GM12892 (cell line): ENCODE measurements at places on chromosomes 16 and 17.

GRCh38 chr16:85034591-85035433 is 7.2 kb downstream of the KIAA0513 start:
- DNase-seq, result no peak

DNA sequence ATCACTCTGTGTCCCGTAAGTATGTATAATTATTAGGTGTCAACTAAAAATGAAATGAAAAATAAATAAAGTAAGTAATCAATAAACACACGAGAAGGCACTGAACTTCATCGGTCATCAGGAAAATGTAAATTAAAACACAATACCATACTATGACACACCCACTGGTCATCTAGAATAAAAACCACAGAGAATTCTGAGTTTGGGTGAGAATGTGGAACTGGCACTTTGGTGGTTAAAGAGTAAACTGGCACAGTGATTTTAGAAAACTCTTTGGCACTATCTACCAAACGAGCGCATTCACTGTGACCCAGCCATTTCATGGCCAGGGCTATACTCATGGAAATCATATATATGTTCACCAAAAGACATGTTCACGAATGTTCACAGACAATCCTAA is 98.2 kb downstream of the HS3ST3A1 start:
- no peak for DNase-seq

DNA sequence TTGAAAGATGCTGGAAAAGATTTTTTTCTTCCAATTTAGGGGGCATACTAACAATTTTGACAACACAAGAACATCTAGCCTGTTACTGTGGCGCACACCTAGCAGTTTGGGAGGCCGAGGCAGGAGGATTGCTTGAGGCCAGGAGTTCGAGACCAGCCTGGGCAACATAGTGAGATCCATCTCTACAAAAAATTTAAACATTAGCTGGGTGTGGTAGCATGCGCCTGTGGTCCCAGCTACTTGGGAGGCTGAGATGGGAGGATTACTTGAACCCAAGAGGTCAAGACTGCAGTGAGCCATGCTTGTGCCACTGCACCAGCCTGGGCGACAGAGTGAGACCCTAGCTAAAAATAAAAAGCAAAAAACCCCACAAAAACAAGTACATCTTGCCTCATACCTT is 168.8 kb downstream of the TANC2 start:
- DNase-seq, result no peak

DNA sequence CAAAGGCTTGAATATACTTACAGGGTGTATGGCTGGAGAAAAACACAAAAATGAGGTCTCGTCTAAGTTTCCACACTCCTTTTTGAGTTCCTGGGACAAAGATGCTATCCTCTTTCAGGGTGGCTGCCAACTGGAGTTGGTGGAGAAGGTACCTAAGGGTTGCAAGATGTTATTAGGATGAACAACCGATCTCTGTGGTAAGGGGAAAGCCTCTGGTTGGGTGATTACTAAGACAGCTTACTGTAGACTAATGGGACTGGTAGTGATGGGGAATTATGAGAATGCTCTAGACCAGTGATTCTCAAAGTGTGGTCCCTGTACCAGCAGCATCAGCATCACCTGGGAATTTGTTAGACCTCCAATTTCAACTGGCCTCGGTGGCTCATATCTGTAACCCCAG is 6.0 kb downstream of the ADAT1 start:
- DNase-seq, result no peak

- no peak for DNase-seq
These were observed 34.6 kb downstream of the ERN1 start for GRCh38 chr17:64095144-64095882.

- DNase-seq, result no peak
These were observed 14.0 kb upstream of the KATNB1 start for GRCh38 chr16:57721356-57722209.

DNA sequence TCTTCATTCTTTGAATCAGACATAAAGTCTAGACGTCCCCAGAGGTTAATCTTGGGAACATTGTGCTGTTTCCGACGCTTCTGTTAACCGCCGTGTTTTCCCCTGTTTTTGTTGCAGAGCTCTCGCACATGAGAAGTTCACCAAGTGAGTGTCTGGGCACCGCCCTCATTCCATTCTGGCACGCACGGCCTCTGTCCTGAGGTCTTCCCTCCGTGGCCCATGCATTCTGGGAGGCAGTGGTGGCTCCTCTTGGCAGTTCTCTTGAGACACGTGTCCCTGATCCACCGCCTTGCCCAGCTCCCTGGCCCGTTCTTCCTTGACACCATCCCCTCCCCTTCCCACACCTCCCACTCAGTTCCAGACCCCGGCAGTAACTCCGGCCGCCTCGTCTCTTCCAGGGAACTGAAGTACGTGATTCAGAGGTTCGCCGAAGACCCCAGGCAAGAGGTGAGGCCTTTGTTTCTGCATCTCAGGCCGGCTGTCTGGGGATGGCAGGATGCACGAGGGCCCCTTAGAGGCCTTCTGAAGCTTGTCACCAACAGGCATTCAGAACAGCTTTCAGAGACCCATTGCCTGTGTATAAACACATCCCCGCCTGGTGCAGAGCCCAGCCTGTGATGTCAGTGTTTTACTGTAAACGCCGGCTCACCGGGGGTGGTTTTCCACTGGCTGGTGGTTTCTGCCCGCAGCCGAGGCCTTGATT is 85.9 kb upstream of the PLCG2 start:
- DNase-seq, result no peak

- no peak for DNase-seq
These were observed 57.8 kb downstream of the USP43 start for GRCh38 chr17:9702914-9703780.

DNA sequence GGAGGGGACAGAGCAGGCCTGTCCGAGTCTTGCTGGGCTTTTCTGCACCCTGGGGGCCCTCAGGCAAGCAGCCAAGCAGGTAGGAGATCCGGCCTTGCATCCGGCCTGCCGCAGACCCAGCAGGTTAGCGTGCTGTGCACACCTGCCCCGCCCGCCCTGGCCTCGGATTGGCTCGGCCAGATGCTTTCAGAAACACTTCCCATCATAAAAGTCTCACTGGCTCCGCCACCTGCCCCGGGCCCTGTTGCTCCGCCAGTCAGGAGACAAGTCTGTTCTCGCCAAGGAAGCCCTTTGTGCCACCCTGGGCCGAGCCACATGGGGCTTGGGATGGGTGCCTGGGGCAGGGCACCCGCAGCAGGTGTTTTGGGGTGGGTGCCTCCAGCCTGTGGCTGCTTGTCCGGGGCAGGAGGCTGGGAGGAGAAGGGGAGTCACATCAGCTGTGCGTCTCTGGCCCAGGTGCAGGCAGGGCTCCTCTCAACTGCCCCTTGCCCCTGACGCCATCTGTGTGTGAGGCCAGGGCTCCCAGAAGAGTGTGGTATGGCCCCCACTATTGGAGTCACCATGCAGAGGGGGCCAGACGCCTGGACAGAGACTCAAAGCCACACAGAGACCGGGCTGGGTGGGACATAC is 228.2 kb upstream of the GSE1 start:
- DNase-seq, result no peak

DNA sequence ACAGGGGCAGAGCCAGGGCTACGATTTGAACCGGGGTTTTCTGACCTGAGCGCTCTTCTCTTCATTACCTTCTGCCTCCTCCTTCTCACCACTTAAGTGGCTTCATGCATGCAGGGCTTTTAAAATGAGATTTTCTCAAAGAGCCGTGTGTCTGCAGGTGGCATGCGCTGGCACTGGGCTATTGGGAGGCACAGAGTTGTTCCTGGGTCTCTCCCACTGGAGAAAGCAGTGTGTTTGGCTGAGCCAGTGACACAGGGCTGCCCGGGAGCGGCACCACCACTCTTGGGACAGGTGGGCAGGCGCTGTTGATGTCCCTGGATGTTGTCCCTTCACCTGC is 218.8 kb upstream of the CHMP6 start:
- DNase-seq, result no peak

DNA sequence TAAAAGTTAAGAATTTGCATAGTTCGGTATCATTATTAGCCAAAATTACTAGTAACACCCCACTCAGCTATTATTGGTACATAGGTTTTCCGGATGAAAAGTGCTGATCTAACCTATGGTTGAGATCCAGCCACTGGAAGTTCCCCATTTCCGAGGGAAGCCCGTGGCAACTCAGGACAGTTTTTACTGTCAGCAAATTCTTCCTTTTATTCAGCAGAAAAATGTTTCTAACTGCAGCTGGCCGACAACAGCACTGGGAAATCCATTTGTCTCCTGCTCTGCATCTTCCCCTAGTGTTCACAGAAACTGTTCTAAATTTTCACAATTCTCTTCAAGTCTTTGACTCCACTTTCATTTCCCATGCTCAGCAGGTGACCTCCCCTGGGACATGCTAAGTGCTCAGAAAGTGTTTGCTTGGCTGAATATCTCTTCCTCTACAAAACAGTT is 15.5 kb upstream of the MMD start:
- no peak for DNase-seq

GRCh38 chr17:48907713-48908046 is 527 bp upstream of the UBE2Z start:
- DNase-seq, result no peak

DNA sequence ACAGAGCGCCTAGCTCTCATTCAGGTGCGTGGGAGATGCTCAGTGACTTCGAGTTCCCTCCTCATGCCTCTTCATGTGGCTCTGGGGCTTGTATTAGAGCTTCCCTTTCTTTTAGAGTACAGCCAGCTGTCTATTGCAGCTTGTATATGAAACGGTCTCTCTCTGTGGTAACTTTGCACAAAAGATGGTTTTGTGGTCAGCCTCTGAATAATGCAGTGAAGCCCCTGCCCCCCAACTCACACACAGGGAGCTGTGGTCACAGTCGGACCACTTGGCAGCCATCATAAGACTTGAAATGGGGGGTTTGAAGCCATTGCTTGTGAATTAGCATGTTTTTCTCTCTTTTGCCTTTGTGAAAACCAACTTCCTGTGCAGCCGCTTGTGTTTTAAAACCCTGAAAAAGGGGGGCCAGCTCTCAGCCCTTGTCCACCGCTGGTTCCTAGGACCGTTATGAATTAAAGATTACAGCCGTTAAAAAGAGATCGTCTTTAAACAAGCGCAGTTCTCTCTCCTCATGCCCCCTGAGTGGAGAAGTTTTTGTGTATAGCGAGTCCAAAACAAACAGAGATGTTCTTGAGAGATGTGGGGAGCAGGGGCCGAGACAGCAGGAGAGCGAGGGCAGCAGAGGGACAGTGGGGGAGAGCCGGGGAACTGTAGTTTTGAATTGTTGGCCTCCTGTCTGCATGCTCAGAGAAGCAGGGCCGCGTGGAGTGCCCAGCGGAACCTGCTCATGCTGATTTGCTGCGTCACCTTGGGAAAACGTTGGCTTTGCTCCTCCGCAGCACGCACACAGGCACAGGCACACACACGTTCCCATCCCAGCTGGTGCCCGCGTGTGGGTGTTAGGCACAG is 199.0 kb downstream of the MSI2 start:
- peak; percentile 53 for DNase-seq

- DNase-seq, result no peak
These were observed 4.6 kb upstream of the CD7 start for GRCh38 chr17:82321947-82322466.

- no peak for DNase-seq
These were observed 18.2 kb downstream of the RBFOX3 start for GRCh38 chr17:79592641-79593040.

DNA sequence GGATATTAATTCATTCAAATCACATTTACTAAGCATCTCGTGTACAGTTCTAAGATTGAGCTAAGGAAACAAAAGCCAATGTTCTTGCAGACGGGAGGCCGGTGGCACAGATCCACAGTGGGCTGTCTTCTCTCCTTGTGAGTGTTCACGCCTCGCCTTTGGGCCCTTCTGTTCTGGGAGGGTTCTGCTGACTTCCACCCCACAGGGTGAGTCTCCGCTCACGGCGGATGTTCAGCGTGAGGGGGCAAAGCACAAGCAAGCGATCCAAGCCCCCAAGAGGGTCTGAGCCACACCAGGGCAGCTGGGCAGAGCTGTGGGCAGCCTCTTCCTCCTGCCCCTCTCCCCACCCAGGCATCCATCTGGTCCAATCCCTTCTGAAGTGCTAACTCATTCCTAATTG is 84.3 kb upstream of the DOC2B start:
- no peak for DNase-seq

- no peak for DNase-seq
These were observed 8.2 kb downstream of the PGAP3 start for GRCh38 chr17:39679521-39680192.

DNA sequence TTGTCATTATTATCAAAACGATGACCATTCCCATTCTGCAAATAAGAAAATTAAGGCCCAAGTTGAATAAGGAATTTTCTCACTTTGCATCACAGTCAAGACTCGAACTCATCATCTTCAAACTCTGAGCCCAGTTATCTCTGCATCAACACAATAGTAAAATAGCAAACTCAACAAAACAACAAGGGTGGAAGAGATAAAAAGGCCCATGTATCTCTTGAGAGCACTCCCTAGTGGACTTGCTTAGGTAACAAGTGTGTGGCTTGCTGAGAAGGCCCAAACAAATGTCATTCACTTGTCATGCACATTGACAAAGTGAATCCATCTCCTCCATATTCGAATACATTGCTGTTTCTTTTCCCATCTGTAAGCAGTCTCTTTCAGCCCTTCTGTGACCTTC is 412.0 kb upstream of the MAF start:
- no peak for DNase-seq

DNA sequence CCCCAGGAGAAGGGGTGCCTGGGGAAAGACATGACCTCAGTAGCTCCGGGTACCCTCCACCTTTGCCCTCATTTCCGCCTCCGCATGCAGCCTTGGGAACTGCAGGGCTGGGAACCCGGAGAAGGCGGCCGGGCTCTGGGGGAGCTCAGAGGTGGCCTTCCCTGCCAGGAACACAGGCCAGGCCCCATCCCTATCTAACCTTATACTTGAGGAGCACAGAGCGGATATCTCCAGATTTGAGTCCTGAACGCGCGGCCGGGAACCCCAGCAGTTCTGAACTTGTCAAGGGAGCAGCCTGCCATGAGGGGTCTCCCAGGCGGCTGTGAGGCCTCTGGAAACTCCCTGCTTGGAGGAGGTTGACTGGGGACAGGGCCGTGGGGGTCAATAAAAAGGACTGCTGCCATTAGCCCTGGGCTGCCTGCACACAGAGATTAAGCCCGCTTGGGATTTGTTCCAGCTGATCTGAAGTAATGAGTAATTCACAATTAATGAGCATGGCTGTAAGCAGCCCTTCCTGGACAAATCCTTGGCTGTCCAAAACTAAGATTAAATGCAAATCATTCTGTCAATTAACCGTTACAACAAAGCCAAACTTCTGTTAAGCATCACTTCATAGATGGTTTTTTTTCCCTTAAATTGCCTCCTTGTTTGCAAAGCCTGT is 26.3 kb upstream of the METRNL start:
- no peak for DNase-seq

DNA sequence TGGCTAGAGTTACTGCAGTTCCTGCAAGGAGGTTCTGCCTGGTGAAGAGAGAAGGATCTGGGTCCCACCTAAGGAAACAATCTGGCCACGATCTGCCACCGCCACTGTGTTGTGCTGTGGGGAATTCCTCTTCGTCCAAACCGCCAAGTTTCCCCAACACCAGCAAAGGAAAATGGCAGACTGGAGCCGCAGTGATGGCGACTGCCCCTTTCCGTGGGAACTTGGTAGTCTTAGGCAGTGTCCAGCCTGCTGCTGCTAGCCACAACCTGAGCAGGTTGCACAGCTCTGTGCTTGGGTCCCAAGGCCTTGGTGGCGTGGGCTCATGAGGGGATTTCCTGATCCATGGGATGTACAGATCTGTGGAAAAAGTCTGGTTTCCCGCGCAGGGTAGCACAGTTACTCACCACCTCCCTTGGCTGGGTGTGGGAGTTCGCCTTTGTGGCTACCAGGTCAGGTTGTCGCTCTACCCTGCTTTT is 28.6 kb downstream of the NFATC3 start:
- no peak for DNase-seq

GRCh38 chr16:85010931-85011845 is at the start of gene ZDHHC7:
ZDHHC7 (minus strand) TSS chr16:85011535; CDS start chr16:84990618, 20,917 bp downstream.
- peak; percentile 90 for DNase-seq
